ENCODE measurements at places on chromosomes 1 and 21. TPM values are rescaled to one million over a fixed set of nuclear protein-coding genes. Genes with fewer than 3 reads are reported as not detected.

The CHAF1B gene
- 1.4 TPM for total RNA-seq

The CYP4X1 gene
- total RNA-seq, result under 0.01 TPM

The KIF1B gene
- total RNA-seq, result 25.1 TPM

The OR2T33 gene
- not detected for total RNA-seq

The PCP4L1 gene
- under 0.01 TPM for total RNA-seq

The CCDC30 gene
- total RNA-seq, result 1.4 TPM

The ETV3L gene
- total RNA-seq, result not detected

The SIPA1L2 gene
- 5.1 TPM for total RNA-seq

The MYBPH gene
- total RNA-seq, result not detected

The YIPF1 gene
- 20.9 TPM for total RNA-seq

The BLACAT1 gene
- not detected for total RNA-seq

The RAB29 gene
- 15.9 TPM for total RNA-seq

The SLC16A4 gene
- total RNA-seq, result 42.0 TPM

Measured in regular cardiac myocyte (primary cell).